Activated CD4-positive, alpha-beta T cell treated with anti-CD3 and anti-CD28 coated beads, Interleukin-2, amount 50 U/mL, for 24 hours (primary cell): ENCODE measurements at places on chromosomes 16 and 17.

DNA sequence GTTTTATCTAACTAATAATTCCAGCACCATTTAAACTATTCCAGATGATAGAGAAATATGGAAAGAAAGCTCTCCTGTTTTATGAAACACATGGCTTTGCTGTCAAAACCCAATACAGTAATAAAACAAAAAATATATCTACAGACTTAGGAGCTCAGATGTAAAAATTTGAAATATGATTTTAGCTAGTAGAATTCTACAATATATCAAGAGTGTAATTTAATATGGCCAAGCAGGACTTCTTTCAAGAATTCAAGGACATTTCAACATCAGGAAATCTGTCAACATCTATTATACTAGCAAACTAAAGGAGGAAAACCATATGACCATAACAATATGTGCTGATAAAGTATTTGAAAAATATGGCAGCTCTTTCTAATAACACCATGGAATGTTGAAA lies 57.5 kb downstream of the CCDC182 start:
- no peak for DNase-seq

GRCh38 chr16:74817851-74818250 lies 43.2 kb upstream of the FA2H start:
- DNase-seq = no peak

- no peak for DNase-seq
These were observed 71.7 kb downstream of the CDC27 start for GRCh38 chr17:47117386-47117785.

DNA sequence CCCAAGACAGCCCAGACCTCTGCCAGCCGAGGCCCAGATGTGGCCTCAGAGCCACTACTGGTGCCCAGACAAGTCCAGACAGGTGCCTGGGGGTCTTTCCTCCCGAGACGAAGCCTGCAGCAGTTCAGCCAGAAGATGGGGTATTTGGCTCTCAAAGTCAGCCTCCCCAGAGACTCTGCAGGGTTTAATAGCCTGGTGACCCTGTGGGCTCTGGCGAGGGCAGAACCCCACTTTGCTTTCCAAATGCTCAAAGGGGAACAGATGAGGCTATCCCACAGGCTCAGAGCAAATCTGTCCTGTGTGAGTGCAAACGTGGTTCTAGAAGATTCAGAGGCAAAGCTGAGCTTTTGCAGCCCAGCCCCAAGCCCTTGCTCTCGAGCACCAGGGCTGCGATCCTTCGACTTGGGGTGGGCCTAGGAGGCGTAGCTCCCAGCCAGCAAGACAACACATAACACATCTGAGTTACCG lies 236.0 kb downstream of the MRTFB start:
- no peak for DNase-seq

- no peak for DNase-seq
These were observed 3.8 kb upstream of the APPBP2 start for GRCh38 chr17:60529806-60530205.

- no peak for DNase-seq
These were observed 2.1 kb downstream of the CPD start for GRCh38 chr17:30380643-30381339.

DNA sequence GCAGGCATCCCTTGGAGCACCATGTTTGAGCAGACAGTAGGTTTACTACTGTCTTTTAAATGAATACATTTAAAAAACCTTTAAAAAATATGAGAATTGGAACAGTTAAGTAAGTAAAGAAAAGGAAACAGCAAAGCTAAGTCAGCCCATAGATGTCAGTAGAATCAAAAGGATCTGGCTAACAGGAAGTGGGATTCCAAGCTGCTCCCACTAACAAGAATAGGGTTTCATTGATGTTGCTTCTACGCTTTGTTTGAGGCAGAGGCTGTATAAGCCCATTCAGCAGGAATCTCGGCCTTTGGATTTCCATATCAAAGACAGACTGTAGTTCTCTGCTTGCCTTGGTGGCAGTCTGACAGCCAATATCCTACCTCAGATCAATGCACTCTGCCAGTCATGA lies 122.9 kb upstream of the ELAC2 start:
- no peak for DNase-seq

DNA sequence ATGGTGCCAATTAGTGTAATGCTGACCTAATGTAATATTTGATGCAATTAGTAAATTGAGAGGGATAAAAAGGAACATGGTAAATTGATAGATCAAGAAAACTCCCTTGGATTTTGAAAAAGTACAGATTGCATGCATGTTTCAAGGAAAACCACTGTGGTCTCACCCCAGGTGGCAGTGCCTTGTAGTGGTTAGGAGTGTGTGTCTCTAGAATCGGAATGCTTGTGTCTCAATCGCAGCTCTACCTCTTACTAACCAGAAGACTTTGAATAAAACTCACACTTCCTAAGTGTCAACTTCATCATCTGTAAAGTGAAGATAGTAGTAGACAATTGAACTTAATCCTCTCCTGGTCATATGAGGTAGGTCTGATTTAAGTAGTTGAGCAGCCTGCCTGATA lies 128.9 kb upstream of the GOT2 start:
- no peak for DNase-seq

- DNase-seq = no peak
These were observed 90.7 kb upstream of the SMIM36 start for GRCh38 chr17:55601874-55602364.

DNA sequence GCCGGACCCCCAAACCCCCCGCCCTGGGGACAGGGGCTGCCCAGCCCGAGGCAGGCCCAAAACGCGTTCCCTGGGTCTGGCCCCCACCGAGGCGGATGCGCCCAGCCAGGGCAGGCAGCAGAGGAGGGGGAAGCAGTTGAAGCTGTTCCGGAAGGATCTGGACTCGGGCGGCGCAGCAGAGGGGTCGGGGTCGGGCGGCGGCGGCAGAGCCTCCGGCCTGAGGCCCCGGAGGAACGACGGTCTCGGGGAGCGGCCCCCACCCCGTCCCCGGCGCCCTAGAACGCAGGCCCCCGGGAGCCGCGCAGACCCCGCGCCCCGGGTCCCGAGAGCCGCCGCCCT lies 22.9 kb upstream of the ZFPM1 start:
- DNase-seq = no peak

DNA sequence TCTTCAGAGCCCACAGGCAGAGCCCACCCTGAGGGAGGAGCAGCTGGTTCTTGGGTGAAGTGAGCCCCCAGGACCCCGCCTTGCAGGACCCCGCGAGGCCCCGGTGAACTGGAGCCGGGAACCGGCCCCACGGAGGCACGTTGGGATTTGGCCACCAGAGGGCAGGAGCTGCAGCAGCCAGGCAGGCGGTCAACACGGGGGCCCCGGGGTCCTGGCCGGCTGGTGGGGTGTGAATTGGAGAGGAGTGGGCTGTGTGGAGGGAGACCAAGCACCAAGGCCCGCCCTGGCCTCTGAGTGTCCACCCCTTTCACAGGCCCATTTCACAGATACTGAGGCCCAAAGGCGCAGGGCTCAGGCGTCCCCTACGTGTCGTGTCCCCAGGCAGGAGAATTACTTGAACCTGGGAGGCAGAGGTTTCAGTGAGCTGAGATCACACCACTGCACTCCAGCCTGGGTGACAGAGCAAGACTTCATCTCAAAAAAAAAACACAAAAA lies 2.2 kb downstream of the DPEP1 start:
- DNase-seq = no peak

GRCh38 chr17:17547210-17547764 lies 44.2 kb downstream of the PEMT start:
- DNase-seq = no peak
